A549 treated with DMSO at 1 μM for 4 hours (cell line): ENCODE measurements at places on chromosomes 5 and 9. TPM values are rescaled to one million over a fixed set of nuclear protein-coding genes. Genes with fewer than 3 reads are reported as not detected.

YIPF5 gene
- total RNA-seq, result 72.2 to 83.2 TPM (median 76.4 TPM) in 5 replicates

ISL1 gene
- not detected in 5 replicates for total RNA-seq

FOXD4L5 gene
- 0.06 to 0.10 TPM in 2 of 5 replicates, not detected in the others for total RNA-seq

SLC28A3 gene
- 0.01 TPM in 1 of 5 replicates, not detected in the others for total RNA-seq

AIF1L gene
- 1.2 to 1.5 TPM (median 1.3 TPM) in 5 replicates for total RNA-seq

GARIN3 gene
- not detected in 5 replicates for total RNA-seq
